ENCODE measurements at places on chromosomes 5 and 9.

GRCh38 chr9:131678499-131679111, 61.3 kb downstream of the RAPGEF1 start:
- peak; percentile 58 for DNase-seq

GRCh38 chr5:106510321-106510720, 1160.4 kb downstream of the EFNA5 start:
- DNase-seq, result no peak

DNA sequence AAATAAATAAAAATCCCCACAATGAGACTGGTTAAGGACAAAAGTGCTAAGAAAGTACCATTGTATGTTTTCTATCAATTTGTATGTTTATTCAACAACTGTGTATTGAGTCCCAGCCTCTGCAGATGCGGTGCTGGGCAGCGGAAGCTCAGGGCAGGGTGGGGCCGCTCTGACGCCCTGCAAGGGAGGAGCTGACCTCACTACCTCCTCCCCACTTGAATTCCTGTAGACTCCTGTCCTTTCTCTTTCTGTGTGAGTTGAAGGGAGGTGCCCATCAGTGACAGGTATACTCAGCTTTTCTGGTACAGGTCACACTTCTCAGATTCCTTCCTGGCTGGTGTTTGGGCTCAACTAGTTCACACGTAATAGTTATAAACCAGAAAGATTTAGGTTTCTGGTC, 27.0 kb downstream of the ANGPTL2 start:
- DNase-seq, result no peak

- no peak for DNase-seq
Measured at GRCh38 chr5:176350416-176350815, 11.1 kb downstream of the KIAA1191 start.

DNA sequence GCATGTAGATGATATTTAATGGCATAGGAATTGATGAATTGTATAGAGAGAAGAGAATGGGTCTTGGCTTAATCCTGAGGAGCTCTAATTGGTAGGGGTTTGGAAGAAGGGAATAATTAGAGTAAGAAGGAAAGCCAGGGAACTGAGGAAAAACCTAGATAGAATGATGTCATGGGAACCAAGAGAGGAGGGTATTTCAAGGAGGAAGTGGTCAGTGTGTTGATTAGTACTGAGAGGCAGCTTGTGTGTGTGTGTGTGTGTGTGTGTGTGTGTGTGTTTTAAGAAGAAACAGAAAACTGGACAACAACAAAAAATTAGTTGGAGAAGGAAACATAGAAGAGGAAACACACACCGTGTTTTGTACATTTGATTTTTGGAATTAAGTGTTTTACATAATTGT, 42.8 kb downstream of the MAST4 start:
- DNase-seq, result no peak

All from thoracic aorta (tissue), 2 donors.